IPS DF 19.7 (cell line): ENCODE measurements at places on chromosomes 2 and 18.
A peak's percentile ranks its signal among the peaks of the same experiment; 100 is the strongest.

- DNase-seq: no peak
Observed at GRCh38 chr2:215668378-215668775, 232.5 kb upstream of the FN1 start.

DNA sequence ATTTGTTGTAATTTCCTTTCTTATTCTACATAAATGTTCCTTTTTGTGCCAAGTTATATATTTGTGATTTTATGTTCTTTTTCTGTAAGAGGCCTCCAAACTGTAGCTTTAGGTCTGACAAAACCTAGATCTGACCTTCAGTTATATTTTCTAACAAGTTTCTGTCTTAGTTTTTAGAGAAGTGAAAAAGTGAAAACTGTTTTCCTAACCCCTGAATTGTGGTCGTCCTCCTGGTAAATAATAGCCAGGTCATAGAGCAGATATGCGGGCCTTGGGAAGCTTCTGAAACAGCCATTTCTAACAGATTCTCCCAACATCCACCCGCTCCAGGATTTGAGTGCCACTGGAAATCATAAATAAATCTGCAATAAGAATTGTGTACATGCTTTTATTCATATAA lies 398.4 kb upstream of the CWC22 start:
- no peak for DNase-seq

DNA sequence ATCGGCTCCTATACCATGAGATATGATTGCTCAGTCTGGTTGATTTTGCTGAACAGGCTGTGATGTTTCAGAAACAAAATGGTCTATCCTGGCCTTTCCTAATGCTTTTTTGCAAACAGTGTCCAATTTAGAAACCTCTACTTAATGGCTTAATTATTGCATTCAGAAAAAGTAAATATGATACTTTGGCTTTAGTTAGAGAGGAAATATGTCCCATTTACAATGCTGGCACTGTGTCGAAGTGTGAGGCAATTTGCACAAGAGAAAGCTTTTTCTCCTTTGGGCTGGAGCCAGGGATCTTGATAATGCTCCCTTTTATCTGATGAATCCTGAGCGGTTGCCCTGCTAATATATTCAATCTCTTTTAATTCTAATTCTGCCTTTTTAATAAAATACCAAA lies 418.9 kb downstream of the EPHA4 start:
- DNase-seq: no peak

- DNase-seq: no peak
Observed at GRCh38 chr2:134262684-134263083, 8.8 kb downstream of the MGAT5 start.

DNA sequence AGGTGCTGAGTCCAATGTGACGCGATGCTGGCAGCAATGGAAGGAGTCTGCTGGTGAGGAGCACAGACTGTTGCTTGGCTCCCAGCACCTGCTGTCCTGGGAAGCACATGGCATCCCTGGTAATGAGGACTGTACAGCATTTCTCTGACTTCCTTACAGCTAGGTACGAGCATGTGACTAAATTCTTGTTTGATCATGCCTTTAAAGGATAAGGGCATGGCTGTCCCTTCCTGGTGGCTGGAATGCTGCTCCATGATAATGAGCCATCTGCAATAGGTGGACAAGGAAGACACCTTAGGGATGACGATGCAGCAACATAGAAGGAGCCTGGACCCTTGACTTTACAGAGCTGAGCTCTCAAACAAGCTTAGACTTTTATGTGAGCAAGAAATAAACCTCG lies 278.0 kb upstream of the SPRED2 start:
- DNase-seq: no peak

GRCh38 chr2:241569831-241570281 lies 11.3 kb downstream of the BOK start:
- no peak for DNase-seq

DNA sequence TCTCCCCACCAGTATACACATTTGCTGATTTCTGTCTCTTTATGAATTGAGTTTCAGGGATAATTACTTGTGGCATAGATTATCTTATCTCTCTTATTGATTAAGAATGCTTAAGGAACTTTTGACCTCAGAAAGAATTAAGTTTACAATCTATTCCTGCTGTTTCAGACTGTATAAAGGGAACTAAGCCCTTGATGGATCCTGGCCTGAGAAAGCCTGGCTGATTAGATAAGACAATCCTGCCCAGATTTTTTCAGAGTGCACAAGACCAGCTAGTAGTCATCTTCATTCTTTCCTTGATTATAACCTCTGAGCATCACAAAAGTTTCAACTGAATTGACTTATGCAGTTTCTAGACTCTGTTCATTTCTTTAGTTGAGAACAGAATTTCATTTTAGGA lies 22.7 kb upstream of the TFPI start:
- no peak for DNase-seq

DNA sequence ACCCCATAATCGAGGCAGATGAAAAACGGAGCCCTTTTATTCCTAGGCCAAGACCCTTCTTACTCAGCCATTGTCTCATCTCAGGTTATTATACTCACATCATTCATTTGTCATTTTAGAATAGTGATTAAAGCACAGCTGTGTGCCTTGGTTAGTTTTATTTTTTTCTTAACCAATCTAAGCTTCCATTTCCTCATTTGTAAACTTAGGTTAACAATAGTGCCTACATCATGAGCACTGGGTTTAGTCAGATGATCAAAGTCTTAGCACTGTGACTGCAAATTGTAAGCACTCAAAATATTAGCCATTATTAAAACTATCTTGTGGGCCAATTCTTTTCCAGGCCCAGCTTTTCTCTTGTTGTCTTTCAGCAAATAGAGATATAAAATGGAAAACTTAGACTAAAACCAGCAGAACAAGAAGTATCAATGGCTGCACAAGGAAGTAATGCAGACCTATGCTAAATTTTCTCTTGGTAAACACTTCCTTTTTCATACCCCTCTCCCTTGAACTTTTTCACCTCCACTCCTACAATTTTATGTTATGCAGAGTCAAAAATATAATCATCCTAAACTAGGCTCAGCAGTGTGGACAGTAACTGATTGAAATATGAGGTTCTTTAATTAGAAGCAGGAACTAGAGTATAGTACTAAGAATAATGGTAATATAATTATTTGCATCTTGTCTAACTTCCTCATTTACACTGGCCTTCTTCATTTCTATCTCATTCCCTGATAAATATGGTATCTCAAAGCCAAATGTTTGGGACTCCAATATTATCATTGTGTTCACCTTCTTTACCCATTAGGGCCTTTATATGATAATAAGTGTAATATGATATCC lies 21.5 kb upstream of the GALNT3 start:
- DNase-seq: no peak

GRCh38 chr2:133816037-133816436 lies 247.8 kb upstream of the NCKAP5 start:
- DNase-seq: no peak

DNA sequence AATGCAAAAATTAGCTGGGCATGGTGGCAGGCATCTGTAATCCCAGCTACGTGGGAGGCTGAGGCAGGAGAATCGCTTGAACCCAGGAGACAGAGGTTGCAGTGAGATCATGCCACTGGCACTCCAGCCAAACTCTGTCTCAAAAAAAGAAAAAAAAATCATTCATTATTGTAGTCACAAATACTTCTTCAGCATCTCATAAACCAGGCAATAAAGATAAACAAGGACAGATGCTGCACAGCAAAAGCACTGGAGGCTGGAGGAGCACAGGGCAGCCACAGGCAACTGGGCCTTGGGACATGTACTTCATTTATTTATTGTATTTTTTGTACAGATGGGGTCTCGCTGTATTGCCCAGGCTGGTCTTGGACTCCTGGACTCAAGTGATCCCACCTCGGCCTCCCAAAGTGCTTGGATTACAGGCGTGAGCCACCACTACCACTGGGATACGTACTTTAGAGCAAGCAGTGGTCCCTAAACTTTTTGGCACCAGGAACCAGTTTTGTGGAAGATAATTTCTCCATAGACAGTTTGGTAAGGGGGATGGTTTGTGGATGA lies 16.8 kb upstream of the MAT2A start:
- DNase-seq: no peak

- peak; percentile 9 for DNase-seq
Observed at GRCh38 chr2:199955007-199955338, 318 bp downstream of the TYW5 start.

DNA sequence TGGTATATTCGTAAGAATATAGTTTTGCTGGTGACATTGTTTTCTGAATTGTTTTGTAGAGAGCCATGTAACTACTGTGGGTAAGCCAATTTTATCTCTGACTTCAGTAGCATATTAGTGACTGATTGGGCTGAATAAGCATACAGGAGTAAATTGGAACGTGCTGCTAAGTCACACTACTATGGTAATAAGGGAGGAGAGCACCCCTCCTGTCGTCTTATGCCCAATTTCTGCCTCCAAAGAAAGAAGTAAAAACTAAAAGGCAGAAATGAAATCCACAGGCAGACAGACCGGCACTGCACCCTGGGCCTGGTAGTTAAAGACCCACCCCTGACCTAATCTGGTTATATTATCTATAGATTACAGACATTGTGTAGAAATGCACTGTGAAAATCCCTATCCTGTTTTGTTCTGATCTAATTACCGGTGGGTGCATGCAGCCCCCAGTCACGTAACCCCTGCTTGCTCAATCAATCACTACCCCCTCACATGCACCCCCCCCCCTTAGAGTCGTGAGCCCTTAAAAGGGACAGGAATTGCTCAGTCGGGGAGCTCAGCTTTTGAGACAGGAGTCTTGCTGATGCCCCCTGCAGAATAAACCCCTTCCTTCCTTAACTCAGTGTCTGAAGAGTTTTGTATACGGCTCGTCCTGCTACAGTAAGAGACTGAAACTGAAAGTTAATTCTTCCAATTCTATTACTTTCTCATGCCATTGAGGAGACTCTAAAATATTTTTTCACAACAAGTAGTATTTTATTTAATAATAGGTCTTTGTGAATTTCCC lies 167.0 kb downstream of the ZNF804A start:
- DNase-seq: no peak

- DNase-seq: no peak
Observed at GRCh38 chr2:37402636-37403035, 58.2 kb downstream of the QPCT start.

DNA sequence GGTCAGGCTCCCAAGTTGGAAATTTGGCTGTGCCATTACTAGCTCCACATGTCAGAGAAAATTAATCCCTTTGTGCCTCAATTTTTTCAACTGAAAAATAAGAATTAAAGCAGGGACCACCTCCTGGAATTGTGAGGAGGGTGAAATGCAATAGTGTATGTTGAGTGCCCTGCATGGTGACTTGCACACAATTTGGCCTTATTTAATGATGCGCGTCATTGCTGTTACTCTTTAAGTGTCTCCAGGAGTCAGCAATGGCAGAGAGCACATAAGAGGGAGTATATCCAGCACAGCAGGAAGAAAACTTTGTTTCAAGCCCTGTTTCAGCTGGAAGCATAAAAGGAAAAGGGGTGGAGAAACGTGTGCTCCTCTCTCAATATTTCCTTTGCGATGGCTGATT lies 215.8 kb downstream of the ALK start:
- no peak for DNase-seq

DNA sequence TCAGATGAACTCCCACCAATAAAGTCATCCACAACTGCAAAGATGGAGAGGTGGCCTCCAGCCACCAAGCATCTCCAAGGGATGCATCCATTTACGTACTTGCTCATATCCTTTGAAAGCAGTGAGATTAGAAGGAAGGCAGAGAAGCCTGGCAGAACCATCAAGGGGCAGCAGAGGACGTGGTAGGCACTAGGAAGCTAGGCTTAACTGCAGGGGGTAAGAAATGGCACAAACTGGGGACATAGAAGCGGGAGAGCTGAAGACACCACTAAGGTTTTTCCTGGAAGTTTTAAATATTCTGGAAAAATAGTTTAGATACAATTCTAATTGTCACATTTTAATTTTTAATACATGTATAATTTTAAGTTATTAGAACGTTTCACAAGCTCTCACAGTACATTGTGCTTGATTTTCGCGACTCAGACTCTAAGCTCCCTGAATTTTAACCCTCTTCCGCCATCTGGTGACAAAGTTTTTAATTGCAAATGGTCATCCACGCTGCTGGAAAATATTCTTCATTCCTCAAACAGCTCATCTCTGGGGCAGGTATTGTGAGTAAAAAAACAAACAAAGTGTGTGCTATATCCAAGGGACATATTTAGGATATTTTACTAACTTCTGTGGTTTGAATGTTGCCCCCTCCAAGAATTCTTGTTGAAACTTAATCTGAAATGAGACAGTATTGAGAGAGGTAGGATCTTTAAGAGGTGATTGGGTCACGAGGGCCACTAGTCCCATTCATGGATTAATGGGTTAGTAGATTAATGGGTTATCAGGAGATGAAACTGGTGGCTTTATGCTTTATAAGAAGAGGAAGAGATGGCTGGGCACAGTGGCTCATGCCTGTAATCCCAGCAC lies 1.6 kb upstream of the PSTPIP2 start:
- no peak for DNase-seq

- no peak for DNase-seq
Observed at GRCh38 chr18:5534845-5535244, 9.0 kb downstream of the EPB41L3 start.

- no peak for DNase-seq
Observed at GRCh38 chr2:145228506-145228905, 708.6 kb upstream of the ZEB2 start.

DNA sequence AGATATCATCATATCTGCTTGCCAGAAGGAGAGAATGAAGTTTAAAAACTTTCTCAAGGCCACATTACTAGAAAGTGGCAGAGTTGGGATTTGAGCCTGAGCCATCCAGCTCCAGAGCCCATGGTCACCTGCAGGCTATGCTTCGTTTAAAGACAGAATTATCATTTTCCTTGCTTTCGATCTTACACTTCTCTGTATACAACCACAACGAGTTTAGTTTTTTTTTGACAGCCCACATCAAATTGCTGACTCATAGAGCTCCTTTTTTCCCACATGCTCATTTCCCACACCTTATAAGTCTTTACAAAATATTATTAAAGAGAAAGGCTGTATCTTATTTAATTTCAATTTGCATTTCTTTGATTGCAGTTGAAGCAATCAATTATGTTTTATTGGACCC lies 6.5 kb downstream of the PLEK start:
- no peak for DNase-seq

DNA sequence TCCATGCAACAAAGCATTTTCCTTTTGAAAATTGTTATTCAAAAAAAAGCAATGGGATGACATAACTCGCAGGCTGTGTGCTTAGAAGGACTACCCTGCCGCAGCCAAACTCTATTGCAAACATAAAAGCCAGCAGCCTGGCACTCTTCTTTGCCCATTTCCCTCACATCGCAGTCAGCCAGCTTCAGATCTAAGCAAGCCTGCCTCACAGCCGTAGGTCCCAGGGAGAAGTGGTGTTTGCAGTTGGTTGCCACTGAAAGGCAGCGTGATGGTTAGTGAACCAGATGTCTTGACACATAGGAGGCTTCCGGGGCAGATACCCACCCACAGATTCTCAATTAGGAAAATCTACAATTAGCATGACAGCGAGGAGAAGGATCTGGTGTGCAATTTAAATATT lies 655.2 kb downstream of the RNF144A start:
- DNase-seq: no peak

DNA sequence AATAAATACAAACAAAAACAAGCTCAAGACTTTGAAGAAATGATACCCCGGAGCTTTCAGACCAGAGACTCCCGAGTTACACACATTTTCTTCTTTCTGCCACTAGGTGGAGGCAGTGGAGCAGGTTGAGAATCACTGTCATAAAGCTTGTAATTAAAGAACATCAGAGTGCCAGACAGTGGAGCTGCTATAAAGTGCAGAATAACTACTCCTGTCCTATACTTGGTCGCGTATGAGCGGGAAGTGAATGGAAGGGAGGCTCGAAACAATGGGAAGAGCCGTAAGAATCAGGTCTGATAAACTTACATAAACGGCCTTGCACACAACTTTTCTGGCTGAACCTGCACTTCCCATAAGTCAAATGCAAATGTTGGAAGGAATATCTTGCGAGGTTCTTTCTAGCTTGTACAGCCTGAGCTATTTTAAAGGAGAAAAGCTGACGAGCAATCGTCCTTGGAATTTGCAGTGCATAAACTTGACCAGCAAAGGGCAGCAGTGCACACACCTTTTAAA lies 189.0 kb downstream of the RPIA start:
- no peak for DNase-seq
